Calu3 (cell line): ENCODE measurements at places on chromosomes 6 and 20. TPM values are rescaled to one million over a fixed set of nuclear protein-coding genes. Genes with fewer than 3 reads are reported as not detected.

- H3K4me1 ChIP-seq, result no peaks in the 10 kb centered on the region
- no peaks in the 10 kb centered on the region for H3K36me3 ChIP-seq
- DNase-seq, result no peak
- H3K4me3 ChIP-seq, result no peak overlapping the region
Measured at GRCh38 chr6:140669321-140669720, 1294.9 kb upstream of the CITED2 start.

- no peak overlapping the region for H3K4me3 ChIP-seq
- H3K27me3 ChIP-seq, result peaks cover 8% of the 10 kb centered on the region
- peaks cover 54% of the 10 kb centered on the region for H3K4me1 ChIP-seq
- DNase-seq, result peak; percentile 52
Measured at GRCh38 chr6:149895833-149896271, 2.1 kb downstream of the RAET1E start.

DNA sequence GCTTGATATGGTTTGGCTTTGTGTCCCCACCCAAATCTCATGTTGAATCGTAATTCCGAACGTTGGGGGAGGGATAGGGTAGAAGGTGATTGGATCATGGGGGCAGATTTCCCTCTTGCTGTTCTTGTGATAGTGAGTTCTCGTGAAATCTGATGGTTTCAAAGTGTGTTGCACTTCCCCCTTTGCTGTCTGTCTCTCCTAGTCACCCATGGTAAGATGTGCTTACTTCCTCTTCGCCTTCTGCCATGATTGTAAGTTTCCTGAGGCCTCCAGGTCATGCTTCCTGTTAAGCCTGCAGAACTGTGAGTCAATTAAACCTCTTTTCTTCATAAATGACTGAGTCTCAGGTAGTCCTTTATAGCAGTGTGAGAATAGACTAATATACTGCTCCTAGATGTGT lies 19.9 kb downstream of the PFDN4 start:
- no peak overlapping the region for H3K27ac ChIP-seq
- no peak overlapping the region for H3K4me3 ChIP-seq
- no peak for DNase-seq
- H3K4me1 ChIP-seq, result no peaks in the 10 kb centered on the region
- peaks cover 5% of the 10 kb centered on the region for H3K36me3 ChIP-seq
- H3K27me3 ChIP-seq, result no peaks in the 10 kb centered on the region

- H3K27me3 ChIP-seq, result no peaks in the 10 kb centered on the region
- no peak overlapping the region for H3K4me3 ChIP-seq
- H3K36me3 ChIP-seq, result peaks cover 6% of the 10 kb centered on the region
- no peak overlapping the region for H3K27ac ChIP-seq
- H3K4me1 ChIP-seq, result no peaks in the 10 kb centered on the region
Measured at GRCh38 chr6:150830439-150831165, 34.9 kb upstream of the MTHFD1L start.

GRCh38 chr20:20903773-20904500 lies 191.5 kb upstream of the RALGAPA2 start:
- no peaks in the 10 kb centered on the region for H3K4me1 ChIP-seq
- H3K36me3 ChIP-seq, result no peaks in the 10 kb centered on the region
- H3K27me3 ChIP-seq, result peaks cover 19% of the 10 kb centered on the region
- no peak for DNase-seq
- no peak overlapping the region for H3K4me3 ChIP-seq

DNA sequence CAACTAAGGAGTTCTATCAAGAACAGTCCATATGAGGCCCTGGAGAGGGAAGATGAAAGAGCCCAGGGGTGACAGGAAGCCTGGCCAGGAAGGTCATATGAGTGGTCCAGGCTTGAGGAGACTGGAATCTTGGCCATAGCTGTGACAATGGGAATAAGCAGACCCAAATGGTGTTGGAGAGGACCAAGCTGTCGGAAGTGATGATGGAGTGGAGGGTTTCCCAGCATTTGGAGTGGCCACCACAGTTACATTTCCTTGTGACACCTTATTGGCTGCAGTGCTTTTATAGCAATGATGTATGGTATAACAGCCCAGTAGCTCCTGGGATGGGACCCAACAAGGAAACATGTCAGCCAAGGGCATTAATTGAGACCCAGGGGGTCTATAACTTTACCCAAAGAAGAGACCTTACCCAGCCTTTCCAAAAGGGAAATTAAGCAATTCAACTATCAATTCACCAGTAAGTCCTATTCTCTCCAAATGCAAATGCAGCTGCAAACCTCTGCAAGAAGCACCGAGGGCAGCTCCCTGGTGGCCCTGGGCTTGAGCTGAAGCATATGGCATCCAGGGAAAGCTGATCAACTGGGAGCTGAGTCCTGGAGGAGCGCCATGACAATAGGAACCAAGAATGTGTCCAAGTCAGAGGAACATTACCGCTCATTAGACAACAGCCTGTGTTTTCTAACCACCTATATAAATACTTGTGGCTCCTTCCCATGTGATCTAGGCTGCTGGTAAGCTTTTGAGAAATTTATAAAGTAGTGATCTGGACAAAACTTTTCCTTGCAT lies 219.4 kb downstream of the SOD2 start:
- H3K27ac ChIP-seq, result no peak overlapping the region
- peaks cover 29% of the 10 kb centered on the region for H3K27me3 ChIP-seq
- no peaks in the 10 kb centered on the region for H3K4me1 ChIP-seq
- H3K4me3 ChIP-seq, result no peak overlapping the region
- H3K36me3 ChIP-seq, result no peaks in the 10 kb centered on the region
- no peak for DNase-seq

DNA sequence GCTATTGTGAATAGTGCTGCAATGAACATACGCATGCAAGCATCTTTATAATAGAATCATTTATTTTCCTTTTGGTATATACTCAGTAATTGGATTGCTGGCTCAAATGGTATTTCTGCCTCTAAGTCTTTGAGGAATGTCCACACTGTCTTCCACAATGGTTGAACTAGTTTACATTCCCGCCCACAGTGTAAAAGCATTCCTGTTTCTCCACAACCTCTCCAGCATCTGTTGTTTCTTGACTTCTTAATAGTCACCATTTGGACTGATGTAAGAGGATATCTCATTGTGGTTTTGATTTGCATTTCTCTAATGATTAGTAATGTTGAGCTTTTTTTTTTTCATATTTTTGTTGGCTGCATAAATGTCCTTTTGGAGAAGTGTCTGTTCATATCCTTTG lies 208.7 kb downstream of the PHF3 start:
- H3K36me3 ChIP-seq, result no peaks in the 10 kb centered on the region
- peaks cover 2% of the 10 kb centered on the region for H3K27me3 ChIP-seq
- no peak overlapping the region for H3K27ac ChIP-seq
- H3K4me1 ChIP-seq, result no peaks in the 10 kb centered on the region
- DNase-seq, result no peak
- H3K4me3 ChIP-seq, result no peak overlapping the region

DNA sequence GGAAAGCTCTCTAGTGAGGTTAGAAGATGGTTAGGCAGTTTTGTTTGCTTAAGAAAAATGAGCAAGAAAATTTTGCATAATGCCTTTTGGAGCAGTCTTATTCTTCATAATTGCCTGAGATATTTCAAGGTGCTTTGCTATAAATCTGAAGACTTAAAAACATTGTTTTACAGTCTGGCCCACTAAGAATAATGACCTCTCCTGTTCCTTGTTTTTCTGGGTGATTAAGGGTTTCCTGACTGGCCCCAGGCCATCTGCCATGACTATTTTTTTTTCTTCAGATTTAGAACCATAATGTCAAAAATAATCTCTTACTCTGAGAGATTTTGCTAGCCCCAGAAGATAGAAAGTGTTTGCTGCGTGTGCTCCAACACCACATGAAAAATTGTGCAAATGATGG lies 72.3 kb upstream of the CENPW start:
- H3K4me3 ChIP-seq, result no peak overlapping the region
- DNase-seq, result no peak
- no peak overlapping the region for H3K27ac ChIP-seq
- H3K4me1 ChIP-seq, result peaks cover 9% of the 10 kb centered on the region

DNA sequence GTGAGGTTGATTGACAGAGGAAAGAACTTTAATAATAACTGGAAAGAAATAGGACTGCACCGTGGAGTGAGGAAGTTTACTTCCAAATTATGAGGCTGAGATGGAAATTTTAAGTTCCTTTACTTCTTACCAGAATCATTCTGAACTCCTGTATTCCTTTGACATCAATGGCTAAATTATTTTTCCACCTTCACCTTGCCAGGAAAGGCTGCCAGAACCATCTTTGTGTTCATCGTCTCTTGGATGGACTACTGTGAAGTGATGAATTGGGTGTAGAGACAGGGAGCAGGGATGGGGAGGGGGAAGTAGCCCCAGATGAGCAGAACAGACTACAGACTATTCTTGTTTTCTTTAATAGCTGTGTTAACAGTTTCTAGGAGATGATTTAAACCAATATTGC lies 102.1 kb upstream of the CEP162 start:
- H3K27me3 ChIP-seq, result no peaks in the 10 kb centered on the region
- no peak for DNase-seq
- H3K4me1 ChIP-seq, result no peaks in the 10 kb centered on the region
- H3K27ac ChIP-seq, result no peak overlapping the region
- H3K4me3 ChIP-seq, result no peak overlapping the region
- no peaks in the 10 kb centered on the region for H3K36me3 ChIP-seq

DNA sequence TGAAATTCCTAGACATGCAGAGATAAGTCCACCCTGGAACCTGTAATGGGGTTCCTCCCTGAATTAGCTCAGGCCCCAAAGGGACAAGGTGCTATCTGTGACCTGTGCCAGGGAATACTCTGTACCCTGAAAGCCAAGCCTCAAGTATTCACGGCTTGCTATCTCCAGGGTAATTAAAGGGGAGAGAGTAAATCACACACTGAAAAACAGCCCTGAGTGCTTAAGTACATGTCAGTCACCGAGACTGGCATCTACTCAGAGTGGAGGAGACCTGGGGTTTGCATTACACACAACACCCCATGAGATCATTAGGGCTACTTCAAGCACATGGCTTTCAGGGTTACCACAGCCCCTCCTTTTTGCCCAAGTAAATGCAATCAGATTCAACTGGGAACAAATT lies 188.1 kb downstream of the CD83 start:
- peaks cover 1% of the 10 kb centered on the region for H3K4me1 ChIP-seq
- no peak overlapping the region for H3K4me3 ChIP-seq
- no peaks in the 10 kb centered on the region for H3K36me3 ChIP-seq
- no peak overlapping the region for H3K27ac ChIP-seq

DNA sequence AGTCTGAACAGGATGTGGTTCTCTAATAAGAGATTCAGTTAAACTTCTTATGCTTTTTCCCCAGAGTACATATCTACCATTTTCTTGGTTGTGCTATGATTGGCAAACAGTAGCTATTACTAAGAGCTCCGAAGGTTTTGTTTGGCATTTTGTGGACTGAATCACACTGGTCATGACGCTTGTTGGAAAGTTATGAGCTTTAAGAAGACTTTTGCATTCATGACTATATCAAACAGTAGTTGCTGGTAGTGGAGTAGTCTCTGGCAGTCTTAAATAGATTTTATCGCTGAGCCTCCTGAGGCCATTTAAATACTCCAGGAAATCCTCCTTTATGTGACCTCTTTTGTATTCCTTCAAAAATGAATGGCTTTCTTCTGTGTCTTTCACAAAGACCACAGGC lies 40.8 kb downstream of the CCDC170 start:
- no peak overlapping the region for H3K4me3 ChIP-seq
- H3K4me1 ChIP-seq, result no peaks in the 10 kb centered on the region
- no peak for DNase-seq

- DNase-seq, result no peak
- no peaks in the 10 kb centered on the region for H3K36me3 ChIP-seq
- H3K27me3 ChIP-seq, result no peaks in the 10 kb centered on the region
Measured at GRCh38 chr6:113146878-113147277, 710.3 kb upstream of the MARCKS start.

GRCh38 chr6:146071781-146072180 lies 42.9 kb downstream of the GRM1 start:
- H3K4me1 ChIP-seq, result no peaks in the 10 kb centered on the region
- DNase-seq, result no peak
- H3K27me3 ChIP-seq, result no peaks in the 10 kb centered on the region
- no peaks in the 10 kb centered on the region for H3K36me3 ChIP-seq

DNA sequence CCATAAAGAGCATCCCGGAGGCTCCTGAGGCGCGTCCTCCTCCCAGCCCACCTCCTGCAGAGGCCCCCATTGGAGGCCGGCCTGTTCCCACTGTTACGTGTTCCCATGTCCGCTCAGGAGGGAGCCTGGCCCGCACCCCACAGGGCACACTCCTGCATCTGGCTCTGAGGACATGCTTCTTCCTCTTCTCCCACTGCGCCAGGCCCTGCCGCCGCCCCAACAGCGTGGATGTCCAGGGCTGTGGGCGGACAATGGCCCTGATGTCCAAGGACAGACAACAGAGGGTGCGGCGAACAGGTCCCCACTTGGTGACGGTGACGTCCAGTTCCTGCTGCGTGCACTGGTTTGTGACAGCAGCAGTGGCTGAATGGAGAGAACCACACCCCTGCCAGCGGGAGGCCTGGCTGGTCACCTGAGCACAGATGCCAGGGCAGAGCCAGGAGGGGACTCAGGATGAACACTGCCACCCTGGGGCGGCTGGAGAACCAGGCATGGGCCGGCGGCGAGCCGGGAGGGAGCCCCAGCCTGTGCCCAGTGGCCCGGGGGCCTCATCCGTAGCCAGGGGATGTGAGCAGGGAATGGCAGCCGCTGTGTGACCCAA lies 26.6 kb downstream of the FRMD1 start:
- H3K4me1 ChIP-seq, result no peaks in the 10 kb centered on the region
- DNase-seq, result peak; percentile 82
- no peaks in the 10 kb centered on the region for H3K36me3 ChIP-seq
- no peak overlapping the region for H3K27ac ChIP-seq

GRCh38 chr6:44309631-44310030 lies 3.5 kb downstream of the AARS2 start:
- no peak overlapping the region for H3K27ac ChIP-seq
- H3K36me3 ChIP-seq, result peaks cover 36% of the 10 kb centered on the region
- DNase-seq, result no peak

GRCh38 chr6:137870744-137871247 lies 3.7 kb downstream of the TNFAIP3 start:
- peaks cover 43% of the 10 kb centered on the region for H3K36me3 ChIP-seq
- H3K4me3 ChIP-seq, result peak overlapping the region; percentile 8
- peaks cover 44% of the 10 kb centered on the region for H3K4me1 ChIP-seq
- no peak overlapping the region for H3K27ac ChIP-seq
- H3K27me3 ChIP-seq, result no peaks in the 10 kb centered on the region

GRCh38 chr6:163813979-163814493 lies 399.5 kb downstream of the QKI start:
- H3K27ac ChIP-seq, result no peak overlapping the region
- H3K4me3 ChIP-seq, result no peak overlapping the region
- no peaks in the 10 kb centered on the region for H3K27me3 ChIP-seq
- H3K36me3 ChIP-seq, result no peaks in the 10 kb centered on the region
- no peak for DNase-seq
- H3K4me1 ChIP-seq, result no peaks in the 10 kb centered on the region

NMBR gene
- total RNA-seq, result not detected in 2 replicates

PRKN gene
- 2.4 and 3.8 TPM in 2 replicates for total RNA-seq

MRPL2 gene
- 125 and 135 TPM in 2 replicates for total RNA-seq

SRC gene
- 185 and 203 TPM in 2 replicates for total RNA-seq

TREML1 gene
- not detected in 2 replicates for total RNA-seq

KCNK17 gene
- not detected in 2 replicates for total RNA-seq

PNPLA1 gene
- 0.19 and 0.20 TPM in 2 replicates for total RNA-seq

CRYBG1 gene
- 40.7 and 45.4 TPM in 2 replicates for total RNA-seq

SLC22A16 gene
- total RNA-seq, result not detected in 2 replicates

VSTM2L gene
- total RNA-seq, result 0.71 and 2.8 TPM in 2 replicates

TXLNB gene
- 0.07 TPM in 1 of 2 replicates, not detected in the other for total RNA-seq

UBE2J1 gene
- total RNA-seq, result 16.6 and 18.7 TPM in 2 replicates
